ENCODE measurements at places on chromosomes 4 and X. TPM values are rescaled to one million over a fixed set of nuclear protein-coding genes. Genes with fewer than 3 reads are reported as not detected.

DNA sequence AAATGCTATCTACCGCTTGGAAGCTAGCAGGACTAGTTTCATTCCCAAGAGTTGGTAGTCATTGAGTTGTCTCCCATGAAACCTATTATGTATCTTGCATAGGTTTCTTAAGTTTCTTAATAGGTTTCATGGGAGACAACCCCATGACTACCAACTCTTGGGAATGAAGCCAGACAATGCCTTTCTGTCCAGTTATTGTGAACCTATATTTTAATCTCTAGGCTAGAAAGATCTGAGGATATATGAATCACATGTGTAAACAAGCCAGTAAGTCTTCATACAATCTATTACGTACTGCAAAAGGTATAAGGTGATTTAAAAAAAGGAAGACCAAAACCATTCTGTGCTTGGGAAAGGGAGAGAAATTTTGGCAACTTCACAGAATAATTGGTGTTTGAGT is 162.6 kb downstream of the INPP4B start:
- DNase-seq: no peak

Gene GUCY1A1
- total RNA-seq: 0.85 TPM

Gene ZAR1
- total RNA-seq: not detected

Gene SHISA3
- not detected for total RNA-seq

DNA sequence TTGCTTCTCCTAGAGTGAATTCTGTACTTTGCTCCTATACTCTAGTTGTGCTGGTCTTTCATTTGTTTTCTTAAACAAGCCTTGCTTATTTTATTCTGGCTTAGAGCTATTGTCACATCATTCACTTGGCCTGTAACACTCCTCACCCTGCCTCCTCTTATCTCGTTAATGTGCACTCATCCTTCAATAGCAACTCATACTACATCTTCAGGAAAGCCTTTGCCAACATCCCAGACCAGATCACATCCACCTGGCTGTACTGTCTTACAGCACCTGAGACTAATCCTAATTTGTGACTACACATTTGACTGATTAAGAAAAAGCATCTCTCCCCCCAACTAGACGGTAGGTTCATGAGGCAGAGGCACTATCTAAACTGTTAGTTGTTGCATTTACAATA is 80.8 kb downstream of the SLC7A11 start:
- no peak for DNase-seq

- no peak for DNase-seq
These were observed 207.7 kb downstream of the SOWAHB start for GRCh38 chr4:76690011-76690905.

Gene MAGEC2
- not detected for total RNA-seq

GRCh38 chr4:153728660-153729059 is 31.2 kb downstream of the RNF175 start:
- no peak for DNase-seq

- DNase-seq: no peak
These were observed 163.4 kb downstream of the BANK1 start for GRCh38 chr4:101953949-101954348.

Gene NSDHL
- total RNA-seq: 4.3 TPM

Gene FAM13A
- total RNA-seq: 37.5 TPM

Gene CENPVL1
- not detected for total RNA-seq

- DNase-seq: no peak
These were observed 47.2 kb downstream of the MAOA start for GRCh38 chrX:43703211-43703791.

GRCh38 chr4:7237873-7238272 is 45.5 kb downstream of the SORCS2 start:
- no peak for DNase-seq

Gene MAGEC3
- not detected for total RNA-seq

DNA sequence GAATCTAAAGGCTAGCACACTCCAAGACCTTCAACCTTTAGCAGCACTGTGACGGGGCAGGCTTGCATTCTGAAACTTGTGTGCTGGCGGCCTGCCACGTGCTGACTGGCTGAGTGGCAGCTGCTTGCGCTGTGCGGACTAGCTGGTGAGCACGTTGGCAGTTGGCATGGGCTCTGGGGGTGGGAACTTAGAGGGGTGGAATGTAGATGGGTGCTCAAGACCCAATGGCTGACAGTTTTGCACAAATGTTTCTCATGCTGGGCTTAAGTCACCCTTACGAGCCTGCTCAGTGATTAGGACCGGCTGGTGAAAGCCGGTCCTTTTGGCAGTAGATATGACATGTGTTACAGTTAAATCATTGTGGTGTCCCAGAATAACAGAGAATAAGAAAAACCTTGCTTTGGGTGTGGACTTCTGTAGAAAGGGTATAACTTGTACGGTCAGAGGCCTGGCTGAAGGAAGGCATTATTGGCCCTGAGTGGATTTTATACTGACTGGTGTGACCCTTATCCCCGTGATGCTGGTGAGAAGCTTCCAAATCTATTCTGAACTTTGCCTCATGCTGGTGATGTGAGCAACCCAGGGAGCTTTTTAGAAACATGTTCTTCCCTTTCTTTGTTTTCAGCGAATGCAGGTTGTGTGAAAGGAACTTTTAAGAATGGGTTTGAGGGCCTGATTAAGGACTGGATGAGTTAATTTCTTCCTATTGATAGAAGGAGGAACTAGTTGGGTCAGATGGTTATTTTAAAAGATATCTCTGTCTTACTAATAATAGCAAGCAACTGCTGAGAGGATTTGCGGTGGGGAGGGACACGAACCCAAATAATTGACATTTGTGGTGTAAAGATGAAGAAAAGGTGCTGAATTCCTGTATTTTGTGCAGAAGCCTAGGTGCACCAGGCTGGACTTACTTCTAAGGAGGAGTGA is 107.4 kb upstream of the SLC4A4 start:
- no peak for DNase-seq

Gene LGI2
- total RNA-seq: not detected

Gene TMPRSS11A
- not detected for total RNA-seq

Gene C4orf50
- total RNA-seq: 2.3 TPM

Gene TLR1
- total RNA-seq: 22.9 TPM

GRCh38 chr4:40991908-40992307 is 222.4 kb downstream of the APBB2 start:
- no peak for DNase-seq

Gene RASL11B
- total RNA-seq: not detected

GRCh38 chr4:138243369-138243768 is 1.2 kb upstream of the SLC7A11 start:
- no peak for DNase-seq

- DNase-seq: no peak
These were observed 35.0 kb downstream of the CLDN2 start for GRCh38 chrX:106955004-106955772.

DNA sequence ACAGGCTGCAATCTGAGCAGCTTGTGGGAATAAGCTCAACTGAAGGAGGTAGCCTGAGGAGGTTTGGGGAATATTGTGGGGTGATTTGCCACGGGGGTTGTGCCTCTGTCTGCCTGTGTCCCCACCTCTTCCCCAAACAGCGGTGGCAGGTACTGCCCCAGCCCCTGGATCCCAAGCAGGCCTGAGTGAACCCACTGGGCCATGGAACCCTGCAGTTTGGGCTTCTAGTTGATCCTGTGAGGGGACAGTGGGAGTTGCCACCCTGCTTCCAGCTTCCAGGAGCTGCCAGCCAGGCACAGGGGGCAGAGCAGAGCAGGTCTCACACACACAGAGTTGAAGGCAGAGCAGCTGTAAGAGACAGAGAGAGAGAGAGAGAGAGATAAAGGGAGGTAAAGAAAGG is 97.4 kb downstream of the PJA1 start:
- no peak for DNase-seq

- DNase-seq: no peak
These were observed 85.9 kb upstream of the HELT start for GRCh38 chr4:184932343-184932742.

DNA sequence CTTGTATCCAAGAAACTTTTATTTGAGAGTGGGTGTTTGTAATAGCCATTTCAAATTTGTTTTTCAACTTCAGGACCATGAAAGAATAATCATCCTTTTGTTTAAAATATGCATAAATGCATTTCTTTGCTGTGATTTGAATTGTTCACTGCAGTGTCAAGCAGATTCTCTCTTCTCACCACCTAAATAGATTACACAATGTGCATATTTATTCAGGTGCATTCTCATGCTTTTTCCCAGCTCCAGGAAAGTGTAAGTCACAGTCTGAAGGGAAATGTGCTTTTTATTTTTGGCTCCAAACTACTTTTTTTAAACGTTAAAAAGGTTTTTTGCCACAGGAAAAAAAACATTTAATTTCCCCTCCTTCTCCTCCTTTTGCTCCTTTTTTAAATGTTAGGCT is 17.5 kb downstream of the C4orf33 start:
- DNase-seq: no peak

GRCh38 chr4:13203101-13203500 is 281.0 kb downstream of the RAB28 start:
- DNase-seq: no peak

DNA sequence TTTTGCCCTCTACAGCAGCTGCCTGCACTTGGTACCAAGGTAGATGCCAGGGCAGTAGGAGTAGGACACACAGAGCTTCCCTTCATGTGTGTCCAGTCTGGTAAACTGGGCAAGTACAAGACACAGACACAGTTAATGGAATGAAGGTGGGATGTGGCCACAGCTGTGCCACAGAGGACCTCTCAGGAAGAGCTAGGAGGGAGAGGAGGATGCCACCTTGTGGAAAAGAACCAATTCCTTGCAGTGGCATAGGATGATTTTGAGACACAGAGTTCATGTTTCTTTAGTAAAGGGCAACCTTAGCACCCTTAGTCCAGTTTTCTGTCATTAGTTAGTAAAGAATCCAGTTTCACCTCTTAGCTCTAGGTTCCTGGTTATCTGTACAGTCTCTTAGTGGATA is 36.3 kb upstream of the TBC1D14 start:
- no peak for DNase-seq

DNA sequence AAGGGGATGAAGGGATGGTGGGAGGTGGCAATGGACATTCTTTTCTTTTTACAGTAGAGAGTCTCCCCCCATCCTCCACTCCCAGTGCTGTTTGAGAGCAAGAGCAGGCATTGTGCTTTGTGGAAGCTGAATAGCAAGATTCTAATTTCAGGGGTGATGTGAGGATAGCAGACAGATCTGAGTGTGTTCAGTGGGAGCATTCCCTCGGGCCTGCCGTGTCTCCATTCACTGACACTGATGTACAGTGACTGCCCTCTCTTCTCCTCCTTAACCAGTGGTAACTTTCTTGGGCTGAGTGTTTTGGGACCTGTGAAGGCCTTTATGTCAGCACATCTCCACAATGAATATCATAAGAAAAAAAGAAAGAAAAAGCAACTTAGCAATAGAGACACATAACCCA is 396.6 kb upstream of the RPS6KA3 start:
- no peak for DNase-seq

Gene N4BP2
- total RNA-seq: 22.4 TPM

Gene UCHL1
- not detected for total RNA-seq

Gene KLHL4
- total RNA-seq: not detected

Gene TCP11X2
- 0.40 TPM for total RNA-seq

GRCh38 chrX:140099221-140099620 is 133.9 kb upstream of the CXorf66 start:
- no peak for DNase-seq

DNA sequence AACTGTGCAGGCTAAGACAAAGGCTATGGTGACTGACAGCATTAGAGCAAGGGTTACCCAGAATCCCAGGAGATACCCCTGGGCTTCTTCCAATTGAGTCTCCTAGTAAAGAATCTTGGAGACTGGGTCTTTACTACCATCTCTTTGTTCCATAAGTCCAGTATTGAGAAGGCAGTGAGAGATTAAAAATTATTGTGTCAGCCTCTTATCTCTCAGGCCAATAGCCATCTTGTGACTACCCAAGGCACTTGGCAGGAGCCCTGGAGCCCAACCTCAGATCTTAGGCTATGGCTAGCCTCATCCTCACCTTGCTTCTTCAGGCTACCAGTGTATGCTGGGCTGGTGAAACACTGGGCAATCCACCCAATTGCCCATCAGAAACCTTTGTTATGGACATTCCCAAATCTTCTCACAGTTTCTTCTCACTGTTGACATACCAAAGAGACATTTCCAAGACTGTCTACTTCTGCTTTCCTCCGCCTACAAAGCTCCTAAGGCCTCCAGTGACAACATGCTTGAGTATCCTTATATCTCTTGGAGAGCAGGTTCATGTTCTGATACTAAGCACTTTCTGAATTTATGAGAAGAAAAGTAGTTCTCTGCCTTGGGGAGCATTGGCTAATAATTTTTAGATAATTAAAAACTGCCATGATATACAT is 76.3 kb upstream of the STIM2 start:
- no peak for DNase-seq

DNA sequence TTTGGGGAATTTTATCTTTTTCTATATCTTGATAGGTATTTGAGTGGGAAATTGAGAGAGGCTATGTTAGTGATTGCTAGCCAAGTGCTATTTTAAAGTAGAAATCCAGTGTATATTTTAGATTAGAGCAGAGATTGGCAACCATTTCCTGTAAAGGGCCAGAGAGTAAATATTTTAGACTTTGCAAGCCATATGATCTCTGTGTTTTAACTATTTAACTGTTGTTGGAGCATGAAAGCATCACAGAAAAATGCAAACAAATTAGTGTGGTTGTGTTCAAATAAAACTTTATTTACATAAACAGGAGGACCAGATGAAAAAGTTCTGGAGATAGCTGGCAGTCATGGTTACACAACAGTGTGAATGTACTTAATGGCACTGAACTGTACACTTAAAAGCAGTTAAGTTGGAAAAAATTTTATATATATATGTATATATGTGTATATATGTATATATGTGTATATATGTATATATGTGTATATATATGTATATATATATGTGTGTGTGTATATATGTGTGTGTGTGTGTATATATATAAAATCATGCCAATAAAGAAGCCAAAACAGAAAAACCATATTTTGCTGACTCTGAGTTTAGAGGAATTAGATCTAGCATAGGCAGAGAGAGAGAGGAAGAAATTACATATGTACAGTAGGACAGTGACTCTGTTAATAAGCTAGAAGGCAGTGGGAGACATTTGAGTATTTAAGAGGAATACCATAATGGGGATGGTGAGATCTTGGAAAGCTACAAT is 83.4 kb downstream of the TMEM164 start:
- no peak for DNase-seq

DNA sequence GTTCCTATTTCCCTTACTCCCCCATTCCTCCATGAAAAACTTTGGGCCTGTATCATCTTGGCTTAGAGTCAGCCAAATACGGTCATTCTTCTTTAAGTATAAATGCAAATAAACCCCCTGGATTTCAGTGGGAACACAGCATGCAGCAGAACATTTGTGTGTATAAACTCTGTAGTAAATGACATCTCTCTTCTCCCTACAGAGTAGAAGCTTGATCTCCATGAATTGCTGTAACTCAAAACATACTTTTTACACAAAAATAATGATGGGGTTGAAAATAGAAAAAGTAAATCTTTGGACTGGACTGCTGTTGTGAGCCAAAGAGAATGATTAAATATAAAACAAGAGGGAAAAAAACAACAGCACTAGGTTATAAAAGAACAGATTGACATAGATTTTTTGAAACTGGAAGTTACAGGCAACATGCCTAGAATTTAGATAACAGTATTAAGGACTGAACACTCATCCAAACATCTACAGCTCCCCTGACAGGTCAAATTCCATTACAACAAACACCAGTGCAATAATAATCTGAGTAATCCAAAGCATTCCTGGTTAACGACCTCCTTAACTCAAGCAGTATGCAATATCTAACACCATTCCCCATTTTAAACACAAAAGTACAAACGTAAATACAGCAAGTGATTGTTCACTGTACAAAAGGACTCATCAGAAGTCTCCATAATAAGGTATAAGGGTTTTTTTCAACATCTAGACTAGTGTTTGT is 30.7 kb downstream of the TSPAN5 start:
- DNase-seq: no peak

Gene TTC29
- not detected for total RNA-seq

GRCh38 chr4:45063696-45064095 is 337.3 kb upstream of the GNPDA2 start:
- DNase-seq: no peak

GRCh38 chrX:33272986-33273385 is 61.6 kb upstream of the DMD start:
- DNase-seq: no peak

Gene UGT2B15
- total RNA-seq: not detected

All from T-helper 17 cell (primary cell).